ENCODE measurements at places on chromosomes 11 and 22.

GRCh38 chr22:44279069-44279360, 33.7 kb downstream of the SHISAL1 start:
- DNase-seq: no peak

- DNase-seq: no peak
Measured at GRCh38 chr11:119056421-119056999, 495 bp downstream of the HYOU1 start.

DNA sequence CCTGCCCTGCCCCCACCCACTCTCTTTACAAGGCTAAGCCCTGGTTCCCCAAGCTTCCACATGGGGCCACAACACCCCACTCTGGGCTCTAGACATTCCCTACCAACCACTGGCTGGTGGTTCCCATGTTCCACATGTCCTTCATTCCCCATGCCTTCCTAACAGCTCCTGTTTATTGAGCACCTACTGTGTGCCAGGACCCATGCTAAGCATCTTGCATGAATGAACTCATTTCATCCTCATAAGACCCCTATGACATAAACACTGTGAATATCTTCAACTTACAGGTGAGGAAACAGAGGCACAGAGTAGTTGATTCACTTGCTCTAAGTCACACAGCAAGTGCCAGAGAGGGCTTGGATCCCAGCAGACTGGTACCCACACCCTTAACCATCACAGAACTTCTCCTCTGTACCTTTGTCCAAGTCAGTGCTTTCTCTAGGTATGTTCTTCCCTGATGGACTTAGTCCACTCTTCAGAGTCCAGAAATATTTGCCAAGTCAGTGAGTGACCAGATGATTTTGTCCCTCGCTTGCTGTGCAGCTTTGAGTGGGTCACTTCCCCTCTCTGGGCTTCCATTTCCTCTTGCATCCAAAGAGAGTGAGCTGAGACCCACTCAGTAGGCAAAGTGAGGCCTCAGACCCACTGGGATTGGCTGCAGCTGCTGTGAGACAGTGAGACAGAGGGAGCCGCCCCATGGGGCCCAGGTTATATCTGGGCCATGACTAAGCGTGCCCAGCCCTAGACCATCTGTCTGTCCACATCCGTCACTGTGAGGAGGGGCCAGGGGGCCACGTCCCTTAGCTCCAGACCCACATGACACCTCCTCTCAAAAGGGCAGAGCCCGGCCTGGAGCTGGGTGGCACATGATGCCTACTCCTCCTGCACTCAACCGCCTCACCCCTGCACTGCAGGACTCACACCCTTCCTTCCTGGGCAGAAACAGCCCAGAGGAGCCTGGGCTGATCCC, 132.4 kb downstream of the MN1 start:
- DNase-seq: no peak

- DNase-seq: no peak
Measured at GRCh38 chr22:42970029-42970428, 44.9 kb downstream of the PACSIN2 start.

- no peak for DNase-seq
Measured at GRCh38 chr11:30333405-30333804, 10.5 kb downstream of the ARL14EP start.

DNA sequence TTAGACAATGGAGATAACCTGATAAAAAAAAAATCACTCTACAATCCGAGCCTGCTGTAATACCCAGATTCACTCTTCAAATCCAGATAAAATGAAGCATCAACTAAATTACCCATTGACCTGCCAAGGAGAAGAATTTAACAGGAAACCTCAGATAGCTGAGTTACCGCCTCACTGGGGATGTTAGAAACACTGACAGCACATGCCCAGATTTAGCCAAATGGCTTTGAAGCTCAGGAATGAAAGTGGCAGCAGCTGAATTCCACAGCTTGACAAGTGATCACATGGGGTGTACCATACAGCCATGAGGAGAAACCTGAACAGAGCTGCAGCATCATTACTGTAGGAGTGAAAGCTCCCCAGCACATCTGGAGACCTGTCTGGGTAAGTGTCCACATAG, 807.6 kb downstream of the DLG2 start:
- no peak for DNase-seq

DNA sequence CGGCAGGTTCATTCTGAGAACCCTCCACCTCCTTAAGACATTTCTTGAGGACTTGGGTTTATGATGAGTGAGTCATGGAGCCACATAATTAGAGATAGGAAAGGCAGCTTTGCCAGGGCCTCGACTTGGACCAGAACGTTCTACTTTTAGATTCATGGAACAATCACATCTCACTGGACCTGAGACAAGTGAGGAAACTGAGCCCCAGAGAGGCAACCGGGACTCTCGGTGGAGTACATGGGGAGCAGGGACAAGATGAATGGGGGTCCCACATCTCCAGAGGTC, 59.5 kb downstream of the LINC01488 start:
- no peak for DNase-seq

GRCh38 chr11:113477321-113477720, 2.1 kb upstream of the DRD2 start:
- DNase-seq: no peak

DNA sequence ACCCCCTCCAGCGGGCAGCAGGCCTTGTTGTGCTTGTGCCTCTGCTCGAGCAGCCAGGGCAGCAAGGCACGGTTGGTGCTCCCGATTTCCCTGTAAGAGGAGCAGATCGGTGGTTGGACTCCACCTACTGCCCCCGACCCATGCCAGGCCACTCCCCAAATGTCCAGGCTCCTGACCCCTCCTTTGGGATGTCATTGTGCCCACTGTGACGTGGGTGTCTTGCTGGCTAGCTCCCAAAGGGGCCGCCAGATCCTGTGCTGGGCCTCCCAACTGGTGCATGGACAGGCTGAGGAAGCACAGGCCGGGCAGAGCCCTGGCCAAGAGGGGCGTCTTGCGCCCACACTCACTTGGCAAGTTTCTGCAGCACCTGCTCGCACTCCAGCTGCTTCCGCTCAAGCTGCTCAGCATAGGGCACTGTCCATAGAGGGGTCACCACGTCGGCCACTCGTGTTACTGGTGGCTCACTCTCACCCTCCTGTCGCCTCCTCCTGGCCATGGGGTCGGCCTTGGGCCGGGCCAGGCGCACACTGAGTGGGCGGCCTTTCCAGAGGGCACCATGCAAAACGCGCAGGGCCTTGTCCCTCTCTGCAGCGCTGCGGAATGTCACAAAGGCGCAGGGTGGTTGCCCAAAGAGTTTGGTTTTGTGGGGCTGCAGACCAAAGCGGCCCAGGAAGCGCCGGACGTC, at the start of gene RANBP1:
TSS of gene RANBP1 (plus strand) at position 414 of the 685 bp plus-strand sequence. CDS start at position 495, 81 bp downstream.
- DNase-seq: no peak

GRCh38 chr11:8739309-8739793, 56.8 kb downstream of the RPL27A start:
- DNase-seq: no peak

DNA sequence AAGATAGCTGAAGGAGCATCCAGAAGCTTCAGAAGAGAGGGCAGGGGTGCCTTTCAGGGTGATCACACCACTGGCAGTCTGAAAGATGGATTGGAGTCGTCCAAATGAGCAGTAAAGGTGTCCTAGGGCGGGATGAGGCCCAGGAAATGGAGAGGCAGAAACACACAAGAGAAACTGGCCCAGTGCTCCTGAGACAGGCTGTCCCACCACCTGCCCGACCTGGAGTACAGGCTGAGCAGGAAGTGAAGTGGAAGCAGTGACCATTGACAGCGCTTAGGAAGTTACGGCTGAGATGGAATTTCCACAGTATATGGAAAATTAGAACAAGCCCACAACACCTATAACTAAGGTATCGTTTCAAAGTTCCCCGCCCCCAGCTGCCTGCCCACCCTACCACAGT, 16.1 kb downstream of the EIF3F start:
- DNase-seq: no peak

- DNase-seq: no peak
Measured at GRCh38 chr11:124297921-124298320, 15.8 kb downstream of the OR8D1 start.

DNA sequence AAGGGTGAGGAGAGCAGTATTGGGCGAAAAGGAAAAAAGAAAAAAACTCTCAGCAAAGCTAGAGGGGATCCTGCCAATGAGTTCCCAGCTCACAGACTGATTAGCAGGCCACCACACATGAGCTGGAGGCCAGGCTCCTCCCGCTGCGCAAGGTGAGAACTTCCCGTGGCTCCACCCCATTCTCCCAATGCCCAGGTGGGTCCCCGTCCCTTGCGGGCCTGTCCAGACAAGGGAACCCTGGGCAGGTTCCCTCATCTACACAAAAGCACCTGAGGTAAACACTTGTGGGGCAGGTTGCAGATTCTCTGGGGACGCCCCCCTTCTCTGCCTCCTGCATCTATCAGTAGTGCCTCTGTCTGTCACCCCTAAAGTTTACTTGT, 46.5 kb downstream of the CDPF1 start:
- DNase-seq: no peak

DNA sequence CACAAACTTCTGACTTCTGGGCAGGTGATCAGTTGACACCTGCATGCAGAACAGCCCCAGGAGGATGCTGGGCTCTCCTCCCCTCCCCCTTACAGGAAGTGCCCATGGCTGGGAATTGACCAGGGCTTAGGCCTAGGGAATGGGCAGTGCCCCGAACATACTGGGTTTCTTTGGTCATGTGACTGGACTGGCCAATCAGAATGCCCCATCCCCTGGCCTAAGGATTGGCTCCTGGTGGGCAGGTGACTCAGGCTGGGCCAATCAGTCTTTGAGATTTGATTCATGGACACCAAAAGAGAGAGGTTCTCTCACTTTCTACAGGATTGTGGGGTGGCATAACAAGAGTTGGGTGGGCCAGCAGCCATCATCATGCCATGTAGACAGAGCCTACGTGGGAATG, 37.1 kb downstream of the MCM5 start:
- no peak for DNase-seq

GRCh38 chr11:74769055-74769707, 20.5 kb downstream of the RNF169 start:
- DNase-seq: no peak

- no peak for DNase-seq
Measured at GRCh38 chr11:61959678-61960077, 7.8 kb downstream of the FTH1 start.

GRCh38 chr11:110438017-110438416, 8.3 kb downstream of the FDX1 start:
- no peak for DNase-seq

DNA sequence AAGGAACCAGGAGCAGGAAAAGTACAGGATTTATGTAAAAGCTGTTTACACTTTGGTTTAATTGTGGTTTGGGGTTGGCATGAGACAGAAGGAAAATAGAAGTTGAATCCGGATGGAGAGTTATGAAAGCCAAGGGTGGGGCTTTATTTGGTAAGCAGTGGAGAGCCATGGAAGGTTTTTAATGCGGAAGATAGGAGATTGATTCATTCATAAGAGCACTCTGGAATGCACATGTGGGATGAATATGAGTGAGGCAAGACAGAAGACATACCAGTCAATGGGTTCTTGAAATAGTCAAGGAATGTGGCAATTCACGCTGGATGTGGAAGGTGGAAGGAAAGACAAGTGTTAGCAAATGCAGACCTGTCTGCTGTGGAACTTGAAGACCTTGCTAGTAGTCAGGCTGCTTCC, 9.3 kb upstream of the GLB1L3 start:
- no peak for DNase-seq

GRCh38 chr11:115505175-115505574, 960 bp upstream of the CADM1 start:
- no peak for DNase-seq

- DNase-seq: peak; percentile 63
Measured at GRCh38 chr11:13955971-13956421, 6.5 kb upstream of the SPON1 start.

DNA sequence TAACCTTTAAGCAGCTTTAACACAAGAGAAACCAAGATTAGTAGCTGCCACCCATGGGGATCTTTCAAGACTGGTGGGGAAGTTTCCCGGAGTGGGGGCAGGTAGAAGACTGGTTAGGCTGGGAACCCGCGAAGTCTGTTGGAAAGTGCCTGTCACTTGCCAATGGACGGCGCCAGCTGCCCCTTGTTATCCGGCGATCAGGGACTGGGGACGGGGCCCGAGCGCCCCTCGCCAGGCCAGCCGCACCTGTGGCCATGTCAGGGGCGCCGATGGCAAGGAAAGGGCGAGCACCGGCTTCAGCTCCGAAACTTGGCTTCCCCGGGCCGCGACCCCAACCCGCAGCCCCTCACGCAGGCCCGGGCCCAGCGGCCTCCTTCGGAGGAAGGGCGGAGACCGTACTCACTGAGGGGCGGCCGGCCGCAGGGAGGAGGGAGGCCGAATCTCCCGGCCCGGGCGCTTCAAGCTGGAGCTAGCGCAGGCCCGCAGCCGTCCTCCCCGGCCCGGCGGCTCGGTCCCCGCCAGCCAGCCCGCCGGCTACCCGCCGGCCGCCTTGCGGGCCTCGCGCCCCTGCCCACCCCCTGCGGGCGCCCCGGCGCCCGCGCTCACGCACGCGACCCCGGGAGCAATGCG, 539 bp downstream of the EIF4ENIF1 start:
- no peak for DNase-seq

DNA sequence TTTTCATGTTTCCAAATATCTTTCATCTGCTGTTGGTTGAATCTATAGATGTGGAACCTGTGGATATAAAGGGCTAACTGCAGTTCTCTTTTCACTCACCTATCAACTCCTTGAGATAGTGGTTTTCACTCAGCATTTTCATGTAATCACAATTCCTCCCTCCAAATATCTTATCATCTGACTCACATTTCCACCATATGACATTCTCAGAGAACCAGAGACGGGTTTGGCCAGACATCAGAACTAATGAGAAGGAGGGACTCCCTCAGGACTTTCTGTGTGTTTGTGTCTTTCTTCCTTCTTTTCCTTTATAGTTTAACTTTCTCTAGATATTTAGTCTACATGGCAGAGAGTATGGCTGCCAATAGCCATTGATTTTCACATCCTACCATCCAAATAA, 134.8 kb upstream of the DDI1 start:
- DNase-seq: no peak

GRCh38 chr11:96008161-96008720, 84.3 kb upstream of the MTMR2 start:
- DNase-seq: peak; percentile 18

DNA sequence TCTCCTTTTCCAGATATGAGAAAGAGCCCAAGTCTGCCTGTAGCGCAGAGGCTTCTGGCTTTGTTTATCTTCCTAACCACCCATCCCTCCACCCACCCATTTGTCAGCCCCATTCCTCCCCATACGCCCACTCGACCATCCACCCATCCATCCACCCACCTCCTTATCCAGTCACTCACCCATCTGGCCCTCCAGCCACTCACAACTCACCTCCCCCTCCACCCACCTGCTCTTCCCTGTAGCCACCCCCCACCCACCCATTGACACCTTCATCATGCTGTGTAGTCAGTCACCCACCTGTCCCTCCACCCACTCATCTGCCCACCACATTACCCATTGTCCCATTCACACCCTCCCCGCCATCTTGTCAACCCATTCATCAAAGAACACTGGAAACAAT, 5.5 kb downstream of the CST6 start:
- DNase-seq: no peak
